ENCODE measurements at places on chromosomes 16 and 17.

DNA sequence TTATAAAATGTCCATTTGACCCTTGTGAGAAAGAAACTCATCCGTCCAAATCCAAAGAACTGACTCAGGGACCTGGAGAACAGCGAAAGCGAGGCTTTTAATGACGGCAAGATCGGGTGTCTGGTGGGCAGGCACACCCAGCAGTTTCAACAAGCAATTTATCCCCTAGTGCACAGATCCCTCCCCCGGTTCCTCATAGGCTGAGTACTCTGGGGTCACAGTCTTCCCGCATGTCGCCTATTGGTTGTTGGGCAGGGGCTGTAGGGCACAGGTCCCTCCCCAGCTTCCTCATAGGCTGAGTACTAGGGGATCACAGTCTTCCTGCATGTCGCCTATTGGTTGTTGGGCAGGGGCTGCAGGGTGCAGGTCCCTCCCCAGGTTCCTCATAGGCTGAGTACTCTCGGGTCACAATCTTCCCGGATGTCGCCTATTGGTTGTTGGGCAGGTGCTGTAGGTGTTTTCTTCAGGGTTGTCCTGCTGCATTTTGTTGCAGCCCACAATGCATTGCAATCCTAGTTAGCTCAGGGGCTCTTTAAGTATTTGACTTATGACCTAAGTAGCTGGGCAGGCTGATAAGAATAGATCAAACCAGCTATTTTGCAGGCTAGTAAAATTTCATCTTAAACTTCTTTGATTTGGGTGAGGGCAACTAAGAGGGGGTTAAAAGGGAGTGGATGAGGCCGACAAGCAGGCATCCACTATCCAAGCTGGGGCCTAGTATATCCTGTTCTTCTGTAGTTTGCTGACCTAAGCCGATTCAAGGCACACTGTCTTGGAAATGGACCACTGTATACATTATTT, 3.6 kb upstream of the UTS2R start:
- DNase-seq = no peak

- DNase-seq = no peak
These were observed 77.8 kb downstream of the WWP2 start for GRCh38 chr16:69839798-69840409.

DNA sequence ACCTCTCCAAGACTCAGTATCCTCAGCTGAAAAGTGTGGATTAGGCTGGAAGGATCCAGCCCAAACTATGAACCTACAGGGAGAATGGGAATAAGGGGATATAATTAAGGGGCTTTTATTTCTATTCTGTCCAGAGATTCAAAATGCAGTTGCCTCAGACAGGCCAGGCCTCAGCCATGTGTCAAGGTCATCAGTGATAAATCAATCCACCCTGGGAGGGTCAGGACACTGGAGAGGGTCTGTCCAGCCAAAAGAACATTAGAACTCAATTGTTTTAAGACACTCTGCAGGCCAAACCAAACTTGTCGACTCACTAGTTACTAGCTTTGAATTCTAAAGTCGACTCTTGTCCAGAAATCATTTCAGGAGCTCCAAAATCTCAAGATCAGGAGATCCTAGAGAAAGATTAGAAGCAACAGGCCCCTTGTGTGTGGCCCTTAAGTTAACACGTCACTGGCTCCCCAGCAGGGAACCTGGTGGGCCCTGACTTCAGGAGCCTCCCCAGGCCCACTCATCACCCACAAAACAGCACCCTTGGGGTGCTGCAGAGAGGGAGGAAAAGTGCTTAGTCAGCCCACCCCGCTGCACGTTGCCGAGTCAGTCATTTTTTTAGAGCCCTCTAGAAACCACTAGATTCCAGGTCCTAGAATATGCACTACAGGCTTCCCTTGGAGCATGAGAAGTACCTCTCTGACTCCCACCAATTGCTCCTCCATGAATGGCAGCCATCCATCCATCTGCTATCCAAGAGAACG, 156.8 kb downstream of the XYLT1 start:
- no peak for DNase-seq

GRCh38 chr17:79698146-79698846, 32.4 kb upstream of the ENPP7 start:
- no peak for DNase-seq

- DNase-seq = no peak
These were observed 3.4 kb upstream of the HLF start for GRCh38 chr17:55261311-55261710.

- no peak for DNase-seq
These were observed 847.4 kb upstream of the EEF2KMT start for GRCh38 chr16:5944971-5945370.

- peak; percentile 65 for DNase-seq
These were observed 10.0 kb upstream of the C1QTNF8 start for GRCh38 chr16:1105888-1106620.

GRCh38 chr16:22977294-22977697, 163.3 kb downstream of the HS3ST2 start:
- no peak for DNase-seq

GRCh38 chr16:13080531-13080930, 179.1 kb downstream of the SHISA9 start:
- DNase-seq = no peak

DNA sequence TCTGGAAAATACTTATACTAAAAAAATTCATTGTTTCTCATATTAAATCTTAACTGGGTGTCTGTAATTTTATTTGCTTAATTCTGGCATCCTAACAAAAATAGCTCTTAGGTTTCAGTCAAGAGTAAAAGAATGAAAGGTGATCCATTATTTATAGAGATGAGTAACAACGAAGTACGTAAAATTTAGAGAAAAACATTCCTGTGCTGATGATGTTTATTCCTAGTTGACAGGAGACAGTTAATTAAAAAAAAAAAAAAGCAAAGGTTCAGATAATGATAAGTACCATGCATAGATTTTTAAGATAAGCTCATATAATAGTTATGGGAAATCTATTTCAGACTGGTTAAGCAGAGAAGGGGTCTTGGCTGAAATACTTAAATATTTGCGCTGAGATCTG, 50.8 kb downstream of the ABCA9 start:
- no peak for DNase-seq

- DNase-seq = no peak
These were observed 23.6 kb downstream of the CLEC19A start for GRCh38 chr16:19309178-19309577.

- DNase-seq = no peak
These were observed 18.2 kb upstream of the ROGDI start for GRCh38 chr16:4820652-4821051.

DNA sequence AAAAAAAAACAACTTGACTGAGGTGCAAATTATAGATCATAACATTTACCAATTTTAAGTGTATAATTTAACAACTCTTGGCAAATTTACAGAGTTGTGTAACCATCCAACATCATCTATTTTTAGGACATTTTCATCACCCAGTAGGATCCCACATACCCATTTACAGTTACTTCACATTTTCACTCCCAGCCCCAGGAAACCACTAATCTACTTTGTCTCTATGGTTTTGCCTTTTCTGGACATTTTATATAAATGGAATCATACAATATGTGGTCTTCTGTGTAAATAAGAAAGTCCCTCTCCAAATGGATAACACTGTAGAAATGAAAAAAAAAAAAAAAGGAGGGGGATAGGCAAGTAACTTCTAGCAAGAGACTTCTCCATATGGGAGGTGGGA, 26.1 kb upstream of the XYLT1 start:
- no peak for DNase-seq

DNA sequence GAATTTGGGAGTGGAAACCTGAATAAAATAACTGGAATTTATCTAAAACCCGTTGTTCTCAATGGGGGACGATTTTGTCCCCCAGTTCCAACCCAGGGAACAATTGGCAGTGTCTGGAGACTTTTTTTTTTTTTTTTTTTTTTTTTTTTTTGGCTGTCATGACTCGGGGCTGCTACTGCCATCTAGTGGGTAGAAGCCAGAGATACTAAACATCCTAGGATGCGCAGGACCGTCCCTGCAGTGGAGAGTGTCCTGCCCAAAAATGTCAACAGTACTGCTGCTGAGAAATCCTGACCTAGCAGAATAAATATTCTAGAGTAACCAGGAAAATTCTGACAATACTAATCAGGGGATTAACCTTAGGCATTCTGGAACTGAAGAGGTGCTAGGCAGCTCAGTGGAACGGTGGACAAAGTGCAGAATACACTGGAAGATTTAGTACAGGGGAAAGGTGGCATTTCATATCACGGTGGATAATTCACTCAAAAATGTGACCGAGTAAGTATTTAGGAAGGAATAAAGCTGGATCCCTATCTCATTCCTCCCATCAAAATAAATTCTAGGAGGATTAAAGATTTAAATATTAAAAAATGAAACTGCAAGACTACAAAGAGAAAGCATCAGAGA, 107.6 kb downstream of the SPECC1 start:
- peak; percentile 62 for DNase-seq

DNA sequence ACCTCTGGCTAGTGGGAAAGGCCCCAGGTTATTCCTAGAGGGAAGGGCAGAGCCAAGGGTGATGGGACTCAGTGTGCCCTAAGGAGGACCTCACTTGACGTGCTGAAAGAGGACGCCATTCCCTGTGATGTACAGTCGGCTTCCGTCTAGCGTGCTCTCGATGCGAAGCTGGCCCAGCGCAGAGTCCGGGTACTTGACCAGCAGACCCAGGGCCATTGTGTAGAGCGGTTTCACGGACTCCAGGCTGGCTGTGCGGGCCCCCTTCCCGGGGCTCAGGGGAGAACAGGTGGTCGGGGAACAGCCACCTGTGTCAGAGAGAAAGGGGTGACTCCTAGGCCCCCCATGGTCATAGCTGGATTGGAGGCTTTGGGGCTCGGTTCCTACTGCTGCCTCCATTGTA, 19.9 kb downstream of the PLEKHG4 start:
- DNase-seq = no peak

DNA sequence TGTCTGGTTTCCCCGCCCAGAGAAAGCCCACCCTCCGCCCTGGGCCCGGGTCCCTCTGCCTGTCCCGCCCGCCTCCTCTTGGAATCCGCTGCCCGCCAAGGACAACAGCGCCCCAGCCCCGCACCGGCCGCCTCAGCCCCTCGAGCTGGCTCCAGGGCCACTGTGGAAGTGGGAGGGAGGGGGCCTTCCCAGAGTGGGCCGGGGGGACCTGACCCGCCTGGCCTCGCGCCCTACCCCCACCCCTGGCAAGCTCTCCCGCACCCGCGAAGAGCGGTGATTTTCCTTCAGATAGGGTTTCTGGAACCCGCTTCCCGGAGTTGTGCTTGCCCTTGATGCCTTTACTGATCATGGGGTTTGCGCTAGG, 2.3 kb upstream of the CBX8 start:
- no peak for DNase-seq

DNA sequence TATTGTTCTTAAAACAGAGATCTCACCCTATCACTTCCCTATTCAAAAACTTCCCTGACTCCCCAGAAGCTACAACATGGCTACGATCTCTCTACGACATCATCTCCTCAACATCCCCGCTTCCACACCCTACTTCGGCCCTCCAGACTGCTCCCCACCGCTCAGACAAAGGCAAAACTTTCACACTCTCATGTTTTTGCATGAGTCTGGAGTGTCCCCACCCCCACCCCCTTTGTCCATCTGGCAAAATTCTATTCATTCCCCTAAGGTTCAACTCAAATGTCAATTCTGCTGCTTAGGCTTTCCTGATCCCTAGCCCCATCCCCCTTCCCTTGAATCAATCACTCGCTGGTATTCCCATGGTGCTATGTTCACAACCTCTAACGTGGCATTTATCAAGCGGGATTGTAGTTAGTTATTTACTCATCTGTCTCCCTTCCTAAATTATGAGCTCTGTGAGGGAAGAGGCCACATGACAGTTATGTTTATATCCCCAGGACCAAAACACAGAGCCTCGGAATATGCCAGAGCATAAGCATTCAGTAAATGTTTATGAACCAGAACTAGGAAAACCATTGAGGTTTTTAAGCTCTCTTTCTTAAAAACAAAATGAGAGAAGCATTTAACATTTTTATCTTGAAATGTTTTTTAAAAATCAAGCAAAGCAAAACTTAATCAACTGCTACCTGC, 55.9 kb downstream of the STX8 start:
- no peak for DNase-seq

DNA sequence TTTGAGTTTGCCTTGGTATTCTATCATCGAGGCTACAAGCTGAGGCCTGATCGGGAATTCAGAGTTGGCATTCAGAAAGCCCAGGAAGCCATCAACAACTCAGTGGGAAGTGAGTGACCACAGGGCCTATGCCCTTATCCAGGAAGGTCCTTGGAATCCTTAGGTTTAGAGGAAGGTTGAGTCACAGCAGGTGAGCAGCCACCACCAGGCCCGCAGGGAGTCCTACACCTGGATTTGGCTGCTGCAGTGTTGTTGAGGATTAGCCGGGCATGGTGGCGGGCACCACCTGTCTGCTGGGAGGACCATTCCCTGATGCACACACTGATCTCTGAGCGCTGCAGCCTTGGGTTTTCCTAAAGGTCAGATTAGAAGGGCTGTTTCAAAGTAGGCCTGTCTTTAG, 5.2 kb downstream of the ODAD4 start:
- no peak for DNase-seq

DNA sequence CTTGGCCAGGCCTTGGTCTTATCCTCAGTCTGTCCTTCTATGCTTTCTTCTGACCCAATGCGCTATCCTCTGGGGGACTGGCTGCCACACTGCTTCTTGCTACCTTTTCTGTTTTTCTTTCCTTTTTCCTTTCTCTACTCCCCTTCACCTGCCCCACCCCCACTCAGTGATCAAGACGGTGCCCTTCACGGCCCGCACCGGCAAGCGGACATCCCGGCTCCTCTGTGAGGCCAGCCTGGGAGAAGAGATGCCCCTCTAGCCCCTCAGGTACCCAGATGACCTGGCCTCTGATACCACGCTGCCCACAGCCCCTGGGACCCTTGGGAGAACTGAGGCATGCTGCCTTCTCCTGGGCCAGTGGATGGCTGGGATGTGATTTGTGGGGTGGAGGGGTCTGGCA, 15.6 kb downstream of the SPATA32 start:
- no peak for DNase-seq

GRCh38 chr17:36089888-36090836, at the start of gene CCL3:
Gene CCL3, minus strand, starts transcription at chr17:36090143. Its CDS starts 85 bp downstream, at chr17:36090058.
- DNase-seq = peak; percentile 61

DNA sequence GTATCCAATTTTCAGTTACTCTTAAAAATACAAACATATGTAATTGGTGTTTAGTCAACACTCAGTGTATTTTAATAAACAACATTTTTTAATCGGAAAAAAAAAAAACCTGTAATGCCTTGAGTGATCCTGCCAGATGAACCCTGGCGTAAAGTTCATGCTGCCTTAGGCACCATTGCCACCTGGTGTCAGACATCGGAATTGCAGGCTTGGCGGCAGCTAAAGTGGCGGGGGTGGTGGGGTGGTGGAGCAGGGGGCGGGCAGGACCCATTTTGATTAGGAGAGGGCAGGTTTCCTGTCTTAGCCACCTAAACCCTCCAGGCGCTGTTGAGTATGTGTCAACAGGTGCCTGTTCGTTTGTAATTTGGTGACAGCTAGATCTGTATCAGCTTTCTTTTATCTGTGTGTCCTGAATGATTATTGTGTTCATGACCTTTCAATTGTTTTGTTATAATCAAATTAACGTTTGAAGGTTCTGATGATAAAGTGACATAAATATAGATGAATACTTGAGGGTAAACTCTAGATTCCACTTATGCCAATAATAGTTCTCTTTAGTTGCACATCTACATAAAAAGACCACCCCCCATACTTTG, 588.7 kb downstream of the CDH13 start:
- peak; percentile 48 for DNase-seq

GRCh38 chr16:57092786-57093411, 516 bp downstream of the CPNE2 start:
- peak; percentile 63 for DNase-seq

- DNase-seq = no peak
These were observed 10.6 kb upstream of the MFAP4 start for GRCh38 chr17:19397556-19398041.

All from activated T-cell treated with anti-CD3 and anti-CD28 coated beads, Interleukin-2, amount 50 U/mL, for 72 hours (primary cell).